Large intestine (tissue), 12 donors: ENCODE measurements at places on chromosomes 7 and 10. TPM values are rescaled to one million over a fixed set of nuclear protein-coding genes. Genes with fewer than 3 reads are reported as not detected.
A peak's percentile ranks its signal among the peaks of the same experiment; 100 is the strongest.

The WBP1L gene
- 34.6 TPM for polyA plus RNA-seq

The FXYD4 gene
- not detected for polyA plus RNA-seq

The SPDYE2 gene
- 3.2 TPM for polyA plus RNA-seq

The SPDYE11 gene
- 0.51 TPM for polyA plus RNA-seq

The SPDYE9 gene
- 0.37 TPM for polyA plus RNA-seq

The BCAP29 gene
- 46.9 TPM for polyA plus RNA-seq

The SUGCT gene
- polyA plus RNA-seq = 18.8 TPM

The RPEL1 gene
- polyA plus RNA-seq = 0.09 TPM

The CCSER2 gene
- 16.9 TPM for polyA plus RNA-seq

The HOXA9 gene
- polyA plus RNA-seq = 0.33 TPM

The SLC16A12 gene
- polyA plus RNA-seq = 1.1 TPM

- DNase-seq = no peak
Measured at GRCh38 chr10:71006506-71006905, 118.1 kb upstream of the PCBD1 start.

GRCh38 chr7:108452707-108453106 lies 3.5 kb downstream of the NRCAM start:
- no peak for DNase-seq

GRCh38 chr10:78959924-78960285 lies 108.9 kb upstream of the ZMIZ1 start:
- no peak for DNase-seq

DNA sequence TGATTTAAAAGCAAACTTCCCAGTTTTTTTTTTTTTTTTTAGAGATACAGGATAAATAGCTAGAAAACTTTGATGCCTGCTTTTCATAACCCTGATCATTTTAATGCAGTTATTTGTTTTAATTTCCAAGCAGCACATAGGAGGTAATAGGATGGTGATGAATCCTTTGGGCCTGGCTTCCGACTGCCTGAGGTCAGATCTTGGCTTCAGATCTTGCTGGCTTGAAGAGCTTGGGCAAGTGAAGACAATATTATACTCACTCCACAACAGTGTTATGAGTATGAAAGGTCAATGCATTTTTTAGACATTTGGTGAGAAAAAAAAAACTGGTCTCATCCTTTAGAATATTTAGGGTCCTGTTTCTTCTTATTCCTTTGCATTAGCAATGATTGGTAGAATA lies 124.8 kb upstream of the PRKCQ start:
- DNase-seq = no peak

- DNase-seq = no peak
Measured at GRCh38 chr10:48496105-48496830, 108.6 kb downstream of the ARHGAP22 start.

DNA sequence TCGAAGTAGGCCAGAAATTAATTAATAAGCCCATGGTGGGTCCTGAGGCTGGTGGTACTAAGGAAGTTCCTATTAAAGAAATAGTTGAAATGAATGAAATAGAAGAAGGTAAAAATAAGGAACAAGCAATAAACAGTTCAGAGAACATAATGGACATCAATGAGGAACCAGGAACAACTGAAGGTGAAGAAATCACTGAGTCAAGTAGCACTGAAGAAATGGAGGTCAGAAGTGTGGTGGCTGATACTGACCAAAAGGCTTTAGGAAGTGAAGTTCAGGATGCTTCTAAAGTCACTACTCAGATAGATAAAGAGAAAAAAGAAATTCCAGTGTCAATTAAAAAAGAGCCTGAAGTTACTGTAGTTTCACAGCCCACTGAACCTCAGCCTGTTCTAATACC lies 36.0 kb downstream of the SLK start:
- DNase-seq = no peak

GRCh38 chr10:74337330-74338016 lies 186.5 kb downstream of the ADK start:
- no peak for DNase-seq

GRCh38 chr7:48004032-48004431 lies 24.6 kb upstream of the HUS1 start:
- DNase-seq = no peak

DNA sequence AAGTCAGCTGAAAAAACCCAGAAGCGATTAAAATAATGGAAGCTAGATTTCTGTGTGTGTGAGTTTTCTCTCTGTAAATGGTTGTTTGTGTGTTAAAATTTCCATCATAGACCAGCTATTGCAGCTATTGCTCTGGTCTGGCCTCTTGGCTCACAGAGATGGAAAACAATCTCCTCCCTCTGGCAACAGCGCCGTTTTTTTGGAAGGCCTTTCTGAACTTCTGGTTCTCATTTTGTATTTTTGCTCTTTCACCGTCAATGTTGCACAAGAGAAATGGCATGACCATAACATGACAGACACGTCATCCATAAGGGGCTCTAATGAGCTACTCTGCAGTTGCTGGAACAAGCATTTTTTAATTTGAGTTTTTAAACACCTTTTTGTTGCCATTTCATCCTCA lies 91.0 kb downstream of the CUBN start:
- DNase-seq = no peak

DNA sequence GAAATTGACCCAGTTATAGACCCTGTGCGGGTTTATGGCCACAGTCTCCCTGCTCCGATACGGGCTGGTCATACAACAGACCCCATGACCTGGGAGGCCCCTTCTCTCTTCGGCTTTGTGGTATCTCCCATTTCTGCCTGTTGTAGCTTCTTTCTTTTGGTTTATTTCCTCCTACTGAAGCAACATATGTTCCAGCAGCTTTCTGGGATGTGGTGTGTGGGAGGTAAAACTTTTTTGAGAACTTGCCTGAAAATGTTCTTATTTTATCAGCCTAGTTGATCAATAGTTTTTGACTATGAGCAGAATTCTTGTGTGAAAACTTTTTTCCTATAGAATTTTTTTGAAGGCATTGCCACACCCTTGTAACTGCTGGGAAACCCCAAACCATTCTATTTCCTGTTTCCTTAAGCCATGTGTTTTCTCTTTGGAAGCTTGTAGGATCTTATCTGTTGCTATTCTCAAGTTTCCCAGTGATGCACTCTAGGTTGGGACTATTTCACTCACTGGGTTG lies 80.0 kb downstream of the DAGLB start:
- peak; percentile 43 for DNase-seq

- DNase-seq = no peak
Measured at GRCh38 chr7:116970238-116970910, 17.1 kb downstream of the ST7 start.

- no peak for DNase-seq
Measured at GRCh38 chr7:152869041-152869676, 109.6 kb downstream of the ACTR3B start.

DNA sequence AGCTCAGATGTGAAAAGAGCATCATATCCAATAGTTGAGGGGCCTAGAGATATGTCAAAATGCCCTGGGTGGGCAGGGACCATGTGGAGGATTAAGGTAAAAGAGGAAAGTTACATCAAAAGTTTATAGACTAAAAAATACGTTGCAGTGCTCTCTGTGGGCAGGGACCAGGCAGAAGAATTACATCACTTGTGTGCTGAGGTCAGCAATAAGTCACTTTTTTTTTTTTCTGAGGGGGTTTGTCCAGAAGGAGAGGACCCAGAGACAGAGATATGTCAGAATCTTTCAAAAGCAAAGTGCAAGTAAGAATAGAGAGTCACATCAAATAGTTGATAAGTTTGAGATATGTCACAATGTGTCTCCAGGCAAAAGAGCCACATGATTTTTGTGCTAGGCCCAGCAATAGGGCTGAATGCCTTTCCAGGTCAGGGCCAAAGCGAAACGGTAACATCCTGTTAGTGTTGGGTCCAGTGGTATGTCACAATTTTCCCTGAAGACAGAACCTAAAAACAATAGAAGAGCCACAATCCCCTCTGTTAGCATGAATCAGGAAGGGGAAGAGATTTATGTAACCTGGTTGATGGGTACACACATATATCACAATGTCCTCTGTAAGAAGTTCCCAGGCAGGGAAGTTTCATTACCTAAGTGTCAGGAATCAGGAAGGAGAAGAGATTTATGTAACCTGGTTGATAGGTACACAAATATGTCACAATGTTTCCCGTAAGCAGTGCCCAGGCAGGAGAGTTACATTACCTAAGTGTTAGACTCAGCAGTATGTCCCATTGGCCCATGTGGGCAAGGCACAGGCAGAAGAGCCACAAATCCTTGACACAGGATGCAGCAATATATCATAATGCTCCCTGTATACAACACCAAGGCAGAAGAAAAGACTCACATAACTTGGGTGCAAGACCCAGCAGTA lies 28.1 kb upstream of the ZNF107 start:
- no peak for DNase-seq
